ENCODE measurements at places on chromosomes 5 and 9.

DNA sequence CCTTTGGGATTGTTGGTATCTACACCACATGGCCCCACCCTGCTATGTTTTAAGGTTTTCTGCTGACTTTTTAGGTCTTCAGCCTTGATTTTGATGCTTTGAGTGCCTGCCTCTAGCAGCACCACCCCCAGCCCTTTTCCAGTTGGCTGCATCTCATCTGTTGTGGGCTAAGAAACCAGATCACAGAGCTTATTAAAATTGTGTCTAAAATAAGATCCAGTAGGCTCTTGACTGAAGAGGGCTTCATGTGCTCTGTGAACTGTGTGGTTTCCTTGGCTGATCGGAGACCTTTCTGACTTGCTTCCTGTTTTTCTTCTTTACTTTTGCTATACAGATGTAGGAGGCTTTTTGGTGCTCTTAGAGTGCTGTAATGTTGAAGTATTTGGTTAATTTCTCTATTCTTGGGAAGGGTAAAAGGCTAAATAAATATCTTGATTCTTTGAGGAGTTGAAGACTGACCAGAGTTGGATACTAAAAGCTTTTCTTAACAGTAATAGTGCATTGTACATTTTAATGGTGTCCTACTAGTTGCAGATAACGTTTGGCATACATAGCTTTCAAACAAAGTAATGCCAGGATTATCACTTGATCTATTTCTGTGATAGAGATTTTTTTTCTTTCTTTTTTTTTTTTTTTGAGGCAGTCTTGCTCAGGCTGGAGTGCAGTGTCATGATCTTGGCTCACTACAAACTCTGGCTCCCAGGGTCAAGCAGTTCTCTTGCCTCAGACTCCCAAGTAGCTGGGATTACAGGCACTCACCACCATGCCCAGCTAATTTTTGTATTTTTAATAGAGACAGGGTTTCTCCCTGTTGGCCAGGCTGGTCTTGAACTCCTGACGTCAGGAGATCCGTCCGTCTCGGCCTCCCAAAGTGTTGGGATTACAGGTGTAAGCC is 4.5 kb downstream of the UBE2D2 start:
- no peak for DNase-seq

DNA sequence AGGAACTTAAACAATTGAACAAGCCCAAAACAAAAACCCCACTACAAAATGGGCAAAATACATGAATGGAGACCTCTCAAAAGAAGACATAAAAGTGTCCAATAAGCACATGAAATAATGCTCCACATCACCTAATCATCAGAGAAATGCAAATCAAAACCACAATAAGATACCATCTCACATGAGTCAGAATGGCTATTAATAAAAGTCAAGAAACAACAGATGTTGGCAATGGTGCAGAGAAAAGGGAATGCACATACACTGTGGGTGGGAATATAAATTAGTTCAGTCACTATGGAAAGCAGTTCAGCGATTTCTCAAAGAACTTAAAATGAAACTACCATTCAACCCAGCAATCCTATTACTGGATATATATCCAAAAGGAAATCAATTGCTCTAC is 337.4 kb upstream of the GRIA1 start:
- DNase-seq = no peak

DNA sequence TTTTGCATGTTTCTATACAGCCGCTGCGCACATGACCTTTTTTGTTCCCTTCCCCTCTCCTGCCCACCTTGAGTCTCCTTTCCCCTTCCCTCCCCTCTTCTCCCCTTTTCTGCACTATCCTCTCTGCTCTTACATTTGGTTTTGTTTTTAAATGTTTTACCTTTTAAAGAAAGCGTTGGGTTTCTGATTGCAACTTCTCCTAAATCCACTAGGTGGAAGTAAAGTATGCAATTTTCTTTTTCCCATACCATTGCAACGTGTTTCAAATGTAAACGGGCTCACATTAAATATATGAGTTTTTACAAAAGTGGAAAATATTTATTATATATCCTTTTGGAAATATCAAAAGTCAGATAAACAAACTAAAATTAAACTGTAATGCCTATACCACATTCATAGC is 500.9 kb downstream of the DIRAS2 start:
- DNase-seq = no peak

DNA sequence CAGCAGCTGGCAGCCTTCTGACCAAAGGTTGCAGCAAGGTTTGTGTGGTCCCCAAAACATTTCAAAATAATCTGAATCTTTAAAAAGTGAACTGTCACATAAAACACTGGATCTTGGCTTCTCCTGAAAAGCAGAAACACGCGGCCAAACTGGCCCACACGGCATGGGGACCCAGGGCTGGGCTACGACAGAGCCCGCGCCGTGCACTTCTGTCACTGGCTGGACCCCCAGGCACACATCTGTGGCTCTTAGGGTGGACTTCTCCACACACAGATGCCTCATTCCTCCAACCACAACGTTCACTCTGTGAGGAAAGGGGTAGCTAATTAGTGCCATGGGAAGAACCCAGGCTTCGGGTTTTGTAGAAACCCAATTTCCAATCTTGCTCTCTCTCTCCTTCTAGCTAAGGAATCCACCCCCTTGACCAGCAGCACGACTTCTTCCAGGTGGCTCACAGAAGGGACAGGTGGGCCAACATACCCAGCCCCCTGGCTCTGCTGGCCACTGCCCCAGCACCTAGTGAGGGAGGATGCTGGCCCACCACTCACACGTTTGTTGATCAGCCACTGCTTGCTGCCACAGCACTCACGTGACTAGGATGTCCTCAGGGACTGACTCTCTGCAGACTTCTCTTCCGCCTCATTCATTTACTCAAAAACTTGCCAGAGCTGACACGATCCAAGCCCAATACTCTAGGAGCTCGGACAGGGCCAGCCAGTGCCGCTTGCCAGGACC is 17.9 kb downstream of the LMAN2 start:
- no peak for DNase-seq

GRCh38 chr5:10475931-10476676 is 34.4 kb downstream of the ROPN1L start:
- DNase-seq = no peak

DNA sequence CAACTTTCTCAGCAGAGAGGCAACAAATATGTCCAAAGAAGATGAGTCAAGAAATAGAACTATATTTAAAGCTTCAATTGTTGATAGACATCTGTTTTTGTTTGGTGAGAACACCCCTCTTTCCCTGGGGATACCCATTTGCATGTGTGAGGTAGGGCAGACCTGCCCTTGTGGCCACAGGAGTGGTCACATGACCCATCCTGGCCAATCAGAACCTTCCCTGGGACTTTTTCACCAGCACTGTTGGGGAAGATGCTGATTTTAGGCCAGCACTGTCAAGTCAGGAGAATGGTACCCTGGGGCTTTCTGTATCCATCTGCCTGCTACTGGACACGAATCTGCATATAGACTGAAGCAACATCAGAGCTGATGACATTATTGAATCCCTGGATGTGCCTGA is 211.2 kb downstream of the CDK5RAP2 start:
- no peak for DNase-seq

- DNase-seq = peak; percentile 80
Observed at GRCh38 chr9:133103183-133103986, 17.7 kb downstream of the RALGDS start.

GRCh38 chr9:29160763-29161353 is 1587.6 kb upstream of the C9orf72 start:
- DNase-seq = no peak

DNA sequence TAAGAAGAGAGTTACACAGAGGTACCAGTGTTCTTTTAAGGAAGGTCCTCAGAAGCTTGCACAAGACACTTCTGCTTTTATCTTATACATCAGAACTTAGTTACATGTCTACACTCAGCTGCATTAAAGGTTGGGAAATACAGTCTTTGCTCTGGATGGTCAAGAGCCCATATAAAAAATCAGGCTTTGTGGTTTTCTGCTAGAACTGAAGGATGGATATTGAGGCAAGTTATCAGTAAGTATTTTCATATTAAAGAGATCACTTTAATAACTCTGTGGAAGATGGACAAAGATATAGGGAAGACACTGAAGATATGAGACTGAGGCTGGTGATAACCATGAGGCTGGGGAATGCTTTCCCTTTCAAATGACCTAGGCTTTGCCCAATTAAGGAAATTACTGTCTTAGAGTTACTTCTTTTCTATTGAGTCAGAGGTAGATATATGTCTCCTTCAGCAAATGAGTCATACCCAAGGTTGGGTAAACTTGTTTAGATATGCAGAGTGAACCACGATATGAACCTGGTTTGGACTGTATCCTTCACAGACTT is 87.0 kb upstream of the TNC start:
- DNase-seq = no peak

DNA sequence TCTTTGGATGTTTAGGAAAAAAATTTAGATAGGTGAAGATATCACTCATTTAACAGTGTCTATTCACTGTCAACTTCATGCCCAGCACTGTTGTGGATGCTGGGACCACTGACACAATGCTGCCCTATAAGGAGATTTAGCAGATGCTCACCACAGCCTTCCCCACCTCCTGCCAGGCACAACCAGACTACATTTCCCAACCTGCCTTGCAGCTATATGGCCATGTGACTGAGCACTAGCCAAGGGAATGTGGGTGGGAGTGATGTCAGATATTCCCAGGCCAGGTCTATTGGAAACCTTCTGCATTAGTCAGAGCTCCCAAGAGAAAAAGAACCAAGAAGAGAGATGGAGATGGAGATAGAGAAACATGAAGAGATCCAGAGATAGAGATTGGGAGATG is 302.6 kb upstream of the TAS2R1 start:
- no peak for DNase-seq

- DNase-seq = no peak
Observed at GRCh38 chr5:158406884-158407823, 548.2 kb upstream of the CLINT1 start.

GRCh38 chr5:132781029-132781428 is 4.0 kb upstream of the SEPTIN8 start:
- no peak for DNase-seq

DNA sequence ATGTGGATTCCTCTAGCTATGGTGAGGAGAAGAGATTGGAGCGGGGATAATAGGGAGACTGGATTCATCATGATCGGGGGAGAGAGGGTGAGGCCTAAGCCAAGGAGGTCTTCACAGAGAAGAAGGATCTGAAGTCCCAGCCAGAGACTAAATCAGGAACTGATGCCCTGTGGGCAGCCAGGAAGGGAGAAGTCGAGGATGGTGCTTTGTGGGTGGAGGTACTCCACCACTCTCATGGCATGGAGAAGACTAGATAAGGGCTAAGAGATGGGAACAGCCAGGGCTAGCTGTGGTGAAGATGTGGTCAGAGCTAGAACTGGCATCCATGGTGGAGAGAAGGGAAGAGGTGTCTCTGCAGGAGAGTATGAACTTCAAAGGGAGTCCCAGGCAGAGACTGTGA is 3.0 kb upstream of the RGS14 start:
- no peak for DNase-seq

GRCh38 chr9:128553728-128554127 is 1.3 kb downstream of the SPTAN1 start:
- DNase-seq = no peak

GRCh38 chr9:70402213-70402612 is 12.2 kb downstream of the KLF9 start:
- DNase-seq = no peak

- DNase-seq = no peak
Observed at GRCh38 chr5:131536211-131536826, 98.7 kb downstream of the RAPGEF6 start.

GRCh38 chr9:89011683-89012082 is 20.4 kb downstream of the S1PR3 start:
- no peak for DNase-seq

- no peak for DNase-seq
Observed at GRCh38 chr5:88518131-88519016, 249.7 kb upstream of the TMEM161B start.

- DNase-seq = no peak
Observed at GRCh38 chr5:175452166-175452565, 8.2 kb upstream of the DRD1 start.

DNA sequence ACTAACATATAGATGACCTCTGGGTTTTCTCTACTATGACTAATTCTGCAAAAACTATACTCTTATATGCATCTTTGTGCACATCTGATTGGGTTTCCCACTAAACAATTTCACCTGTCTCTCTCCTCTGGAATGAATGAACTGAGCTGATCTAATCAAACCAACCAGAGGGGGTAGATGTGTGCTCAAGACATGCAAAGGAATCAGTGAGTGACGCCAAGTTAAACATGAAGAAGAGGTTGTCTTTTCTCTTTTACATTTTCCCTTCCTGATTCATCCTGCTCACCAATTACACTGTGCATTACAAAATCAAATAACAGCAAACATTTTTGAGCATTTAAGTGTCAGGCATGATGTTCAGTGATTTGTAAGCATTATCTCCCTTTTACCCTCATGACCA is 29.6 kb upstream of the GRXCR2 start:
- DNase-seq = no peak

DNA sequence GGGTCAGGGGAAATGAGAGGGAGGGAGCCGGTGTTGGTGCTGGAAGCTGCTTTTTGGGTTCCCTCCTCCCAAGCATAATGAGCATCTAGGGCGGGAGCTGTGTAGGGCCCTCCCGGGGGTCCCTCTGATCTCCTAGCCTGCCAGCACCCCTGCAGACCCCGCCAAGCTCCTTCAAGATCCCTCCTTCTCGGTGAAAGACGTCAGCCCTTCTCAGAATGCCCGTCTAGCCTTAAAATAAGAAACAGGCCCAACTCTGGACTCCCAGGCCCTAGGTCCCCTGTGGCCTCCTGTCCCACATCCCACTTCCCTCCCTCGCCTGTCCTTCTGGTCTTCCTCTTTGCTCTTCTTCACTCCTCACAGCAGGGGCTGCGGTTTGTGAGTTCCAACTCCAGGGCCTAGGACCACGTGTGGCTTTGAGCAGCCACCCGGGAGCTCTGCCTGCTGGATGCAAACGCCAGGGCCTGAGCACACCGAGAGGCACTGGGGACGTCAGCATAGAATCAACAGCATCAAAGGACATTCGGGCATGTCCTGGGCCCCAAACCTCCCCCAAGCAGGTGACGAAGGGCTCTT is 8.8 kb upstream of the SCGB3A1 start:
- no peak for DNase-seq

GRCh38 chr5:9209846-9210492 is 335.9 kb downstream of the SEMA5A start:
- no peak for DNase-seq

DNA sequence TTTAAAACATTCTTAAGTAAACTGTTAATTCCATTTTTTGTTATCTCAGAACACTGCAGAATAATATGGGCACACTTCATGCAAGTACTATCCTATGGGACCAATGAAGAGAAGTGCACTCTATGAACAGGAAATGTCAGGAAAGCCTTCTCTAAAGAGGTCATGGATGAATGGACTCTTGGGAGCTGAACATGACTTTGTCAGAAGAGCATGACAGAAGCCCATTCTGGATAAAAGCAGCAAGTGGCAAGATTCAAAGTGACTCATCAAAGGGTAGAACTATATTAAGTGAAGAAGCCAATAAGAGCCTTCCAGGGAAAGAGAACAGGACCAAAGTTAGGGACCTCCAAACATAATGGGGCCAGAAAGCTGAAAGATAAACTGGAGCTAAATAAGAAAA is 94.0 kb downstream of the RAPGEF6 start:
- DNase-seq = no peak

All from coronary artery (tissue), 2 donors.